Fibroblast of pulmonary artery (primary cell): ENCODE measurements at places on chromosomes 5 and 9.

DNA sequence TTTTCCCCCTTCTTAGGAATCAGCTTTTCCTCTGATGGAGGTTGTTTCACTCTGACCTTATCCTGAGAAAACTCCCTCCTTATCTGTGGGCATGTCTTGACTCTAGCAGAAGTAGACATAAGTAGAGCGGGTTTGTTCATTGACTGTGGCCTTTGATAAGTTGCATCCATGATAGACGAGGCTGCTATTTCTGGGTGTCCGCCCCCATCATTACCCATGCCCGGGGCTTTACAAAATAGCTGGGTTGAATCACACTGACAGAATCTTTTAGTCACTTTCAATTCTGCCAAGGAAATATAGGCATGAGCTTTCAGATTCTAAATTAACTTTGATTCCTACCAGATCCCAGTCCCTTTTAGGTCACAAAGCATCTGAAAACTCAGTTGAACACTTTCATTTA is 223.8 kb downstream of the SEC61B start:
- DNase-seq = no peak

DNA sequence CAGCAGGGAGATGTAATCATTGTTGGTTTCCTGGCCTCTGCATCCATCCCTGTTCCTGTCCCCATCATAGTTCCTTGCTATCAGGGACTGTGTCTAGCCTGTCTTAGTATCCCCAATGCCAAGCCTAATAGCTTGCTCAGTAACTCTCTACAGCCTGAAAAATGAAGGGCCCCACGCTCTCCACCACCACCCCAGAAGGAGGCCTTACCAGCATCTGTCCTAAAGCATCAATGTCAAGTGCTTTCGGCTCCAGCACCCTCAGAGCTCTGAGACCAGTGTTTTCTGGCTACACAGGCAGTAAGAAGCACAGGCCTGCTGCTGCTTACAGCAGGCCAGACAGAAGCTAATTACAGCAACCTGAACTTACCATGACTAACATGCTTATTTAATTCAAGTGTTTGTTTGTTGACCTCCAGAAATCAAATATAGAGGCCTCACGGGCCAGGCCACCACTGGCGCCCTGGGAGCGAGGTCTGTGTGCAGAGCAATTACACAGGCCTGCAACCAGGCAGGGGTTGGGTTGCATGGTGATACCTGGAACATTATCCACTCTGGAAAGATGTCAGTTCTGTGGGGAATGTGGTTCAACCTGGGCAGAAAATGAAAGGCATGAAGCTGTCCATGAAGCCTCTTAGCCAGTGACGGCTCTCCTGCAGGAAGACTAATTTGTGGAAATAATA is 124.3 kb downstream of the SLC1A3 start:
- no peak for DNase-seq

GRCh38 chr5:58362135-58362534 is 97.8 kb downstream of the PLK2 start:
- DNase-seq = no peak

DNA sequence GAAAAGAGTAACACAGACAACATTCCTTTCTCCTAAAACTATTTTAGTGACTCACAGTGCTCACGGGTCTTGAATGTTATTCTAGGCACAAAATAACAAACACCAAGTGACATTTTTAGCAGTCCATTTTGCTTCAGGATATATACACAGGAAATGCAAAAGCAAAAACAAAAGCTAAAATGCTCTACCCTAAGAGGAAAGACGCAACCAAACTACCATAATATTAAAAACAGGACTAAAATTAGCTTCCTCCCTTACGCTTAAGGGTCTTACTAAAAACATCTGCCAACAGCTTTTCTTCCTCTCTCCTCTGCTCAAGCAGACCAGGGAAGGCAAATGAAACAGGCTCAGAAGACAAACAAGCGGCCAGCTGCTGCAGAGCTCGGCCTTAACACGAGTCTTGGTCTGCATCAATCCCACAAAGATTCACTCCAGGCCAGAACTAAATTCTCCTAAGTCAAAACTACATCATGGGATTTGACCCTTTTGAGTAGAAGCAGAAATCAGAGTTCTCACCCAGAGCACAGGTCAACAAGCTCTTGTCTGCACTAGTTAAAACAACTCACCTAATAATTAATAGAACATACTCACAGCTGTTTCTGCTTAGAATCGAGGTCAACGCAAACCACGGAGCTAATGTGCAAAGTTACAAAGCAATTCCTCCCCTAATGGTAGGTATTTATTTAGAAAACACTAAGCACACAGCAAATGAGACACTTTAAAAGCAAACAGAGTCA is 62.3 kb downstream of the RAPGEF1 start:
- peak; percentile 77 for DNase-seq

- no peak for DNase-seq
Measured at GRCh38 chr9:74361508-74361907, 135.6 kb upstream of the RORB start.

DNA sequence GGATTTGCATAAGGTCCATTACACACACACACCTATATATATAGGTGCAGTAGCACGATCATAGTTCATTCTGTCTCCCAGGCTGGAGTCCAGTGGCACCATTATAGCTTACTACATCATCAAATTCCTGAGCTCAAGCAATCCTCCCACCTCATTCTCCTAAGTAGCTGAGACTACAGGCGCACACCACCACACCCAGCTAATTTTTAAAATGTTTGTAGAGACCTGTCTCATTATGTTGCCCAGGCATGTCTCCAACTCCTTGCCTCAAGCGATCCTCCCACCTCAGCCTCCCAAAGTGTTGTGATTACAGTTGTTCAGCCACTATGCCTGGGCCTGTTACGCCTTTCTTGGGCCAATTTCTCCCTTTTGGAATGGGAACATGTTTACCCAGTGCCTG is 39.7 kb downstream of the DNAJB5 start:
- no peak for DNase-seq

GRCh38 chr5:157944077-157944633 is 85.2 kb upstream of the CLINT1 start:
- no peak for DNase-seq

DNA sequence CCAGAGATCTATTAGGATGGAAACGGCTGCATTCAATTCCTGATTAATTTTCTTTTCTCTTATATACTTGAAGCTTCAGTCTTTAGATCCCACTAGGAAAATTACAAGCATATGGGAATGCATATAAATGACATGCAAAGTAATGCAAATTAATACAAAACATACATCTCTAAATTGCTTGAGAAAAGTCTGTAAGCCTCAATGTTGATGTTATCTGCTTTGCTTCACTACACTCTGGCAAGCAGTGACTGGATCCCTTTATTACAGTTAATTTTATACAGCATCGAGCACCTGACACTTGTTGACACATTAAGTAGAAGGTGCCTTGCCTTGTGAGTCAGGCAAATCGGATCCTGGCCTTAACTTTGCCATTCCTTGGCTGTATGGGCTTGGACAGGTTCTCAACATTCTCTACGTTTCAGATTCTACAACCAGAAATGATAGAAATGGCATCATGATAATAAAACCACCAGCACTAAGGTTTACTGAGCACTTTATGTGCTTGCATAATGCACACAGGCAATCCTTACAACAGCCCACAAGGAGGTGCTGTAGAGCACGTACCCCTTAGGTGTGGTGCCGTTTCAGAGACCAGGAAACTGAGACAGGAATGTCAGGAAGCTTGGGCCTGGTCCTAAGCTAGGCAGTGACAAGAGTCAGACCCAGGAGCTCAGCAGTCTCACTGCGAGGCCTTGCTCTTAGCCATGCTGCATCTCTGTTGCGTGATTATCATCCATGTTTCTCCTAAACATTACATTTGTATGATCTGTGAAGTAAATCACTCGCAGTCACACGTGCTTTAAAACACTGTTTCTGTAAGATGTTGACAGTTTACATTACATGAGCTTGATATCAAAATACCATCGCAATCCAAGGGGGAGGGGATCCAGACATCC is 2.7 kb downstream of the GCNT4 start:
- peak; percentile 74 for DNase-seq

- DNase-seq = no peak
Measured at GRCh38 chr5:97102010-97102470, 40.4 kb downstream of the LIX1 start.

DNA sequence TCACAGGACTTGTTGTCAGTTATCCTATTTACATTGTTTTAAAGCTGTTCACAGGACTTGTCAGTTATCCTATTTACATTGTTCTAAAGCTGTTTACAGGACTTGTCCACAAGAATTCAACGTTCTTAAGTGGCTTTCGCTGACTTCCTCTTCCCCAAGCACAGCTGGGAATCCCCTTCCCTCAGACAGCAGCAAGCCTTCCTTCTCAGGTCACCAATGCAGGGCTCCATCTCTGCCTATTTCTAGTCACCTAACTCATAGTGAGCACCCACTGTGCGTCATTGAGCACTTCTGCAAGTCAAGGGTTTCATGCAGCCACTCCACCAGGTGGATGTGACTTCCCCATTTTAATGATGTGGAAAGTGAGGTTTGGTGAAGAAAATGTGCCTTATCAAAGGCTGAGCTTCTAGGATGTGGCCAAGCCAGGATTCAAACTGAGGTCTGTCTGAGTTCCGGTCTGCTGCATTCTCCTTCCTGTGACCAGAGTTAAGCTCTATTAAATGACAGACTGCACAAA is 109.8 kb upstream of the ZNF462 start:
- DNase-seq = no peak

DNA sequence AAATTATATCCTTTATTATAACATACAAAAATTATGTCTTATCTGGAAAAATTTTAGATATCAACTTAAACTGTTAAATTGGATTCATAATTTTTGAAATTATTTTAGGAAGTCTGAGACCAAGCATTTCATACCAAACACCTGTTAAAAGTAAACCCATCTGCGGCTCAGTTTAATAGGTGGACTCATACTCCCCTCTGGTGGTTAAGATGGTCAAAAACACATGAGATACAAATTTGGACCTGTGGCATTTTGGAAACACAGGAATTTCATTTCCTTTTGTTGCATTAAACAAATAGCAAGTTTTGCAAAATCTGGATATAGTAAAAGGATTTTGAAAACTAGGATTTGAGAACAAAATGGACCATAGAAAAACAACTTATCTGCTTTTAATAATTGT is 53.7 kb downstream of the RGMB start:
- peak; percentile 73 for DNase-seq

DNA sequence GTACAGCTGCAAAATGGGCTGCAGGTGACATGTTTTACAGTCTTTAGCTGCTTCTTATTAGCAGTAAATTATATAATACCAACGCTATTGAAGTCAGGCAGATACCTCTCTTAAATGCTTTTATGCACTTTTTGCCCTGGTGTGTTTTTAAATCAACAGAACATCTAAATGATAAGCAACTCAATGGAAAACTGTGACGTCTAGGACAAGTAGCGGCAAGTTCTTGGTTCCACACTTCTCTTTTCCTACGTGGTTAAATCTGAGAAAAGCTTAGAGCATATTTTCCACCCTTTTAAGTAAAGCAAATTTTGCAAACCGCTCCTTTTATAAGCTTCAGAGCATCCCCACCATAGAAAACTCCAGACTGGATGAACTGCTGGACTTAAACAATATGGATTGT is 58.1 kb downstream of the CEMIP2 start:
- no peak for DNase-seq

- DNase-seq = no peak
Measured at GRCh38 chr9:38029915-38030638, 39.0 kb downstream of the SHB start.

DNA sequence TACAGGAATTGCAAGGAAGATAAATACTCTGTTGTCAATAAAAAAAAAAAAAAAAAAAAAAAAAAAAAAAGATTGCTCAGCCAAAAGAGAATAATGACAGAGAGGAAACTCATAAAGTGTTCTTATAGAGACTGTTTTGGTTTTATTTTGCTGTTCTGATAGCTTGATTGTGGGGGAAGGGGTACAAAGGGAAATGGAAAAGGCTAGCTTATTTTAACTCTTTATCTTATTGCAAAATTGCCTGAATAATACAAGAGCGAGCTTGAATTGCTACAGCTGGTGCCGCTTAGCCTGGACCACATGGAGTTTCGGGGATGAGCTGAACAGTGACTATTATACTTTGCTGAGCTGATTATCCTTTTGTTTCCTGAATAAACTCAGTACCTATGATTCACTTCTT is 31.0 kb upstream of the SHISAL2B start:
- no peak for DNase-seq

DNA sequence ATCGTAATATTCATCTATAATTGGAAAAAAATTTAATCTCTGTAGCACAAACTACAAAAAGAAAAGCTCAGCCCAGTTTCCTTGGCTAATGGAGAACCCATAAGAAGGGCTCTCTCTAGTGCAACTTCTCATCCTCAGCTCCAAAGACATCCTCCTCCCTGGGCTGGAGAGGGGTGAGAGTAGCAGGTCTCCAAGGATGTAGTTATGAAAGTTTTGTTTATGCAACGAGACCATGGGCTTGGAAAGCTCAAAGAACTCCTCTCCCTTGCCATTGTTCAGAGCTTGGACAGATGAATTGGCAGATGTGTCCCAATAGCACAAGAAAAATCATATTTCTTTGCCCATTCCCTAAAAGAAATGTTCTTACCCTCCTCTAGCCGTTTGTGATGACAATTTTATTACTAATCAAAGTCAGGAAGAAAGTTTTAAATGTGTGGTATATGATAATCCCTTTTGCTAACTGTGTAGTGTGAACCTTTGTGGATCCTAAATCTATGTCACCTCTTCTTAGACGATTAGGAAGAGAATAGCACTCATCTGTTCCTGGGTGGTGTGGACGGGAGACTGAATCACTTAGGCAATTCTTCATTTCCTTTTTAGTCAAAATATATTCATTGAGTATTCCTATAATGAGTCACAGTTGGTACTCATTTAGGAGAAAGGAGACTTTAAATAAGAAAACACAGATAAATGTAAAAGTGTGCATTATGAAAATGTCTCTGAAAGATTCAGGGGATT is 52.2 kb downstream of the GARNL3 start:
- DNase-seq = no peak

- no peak for DNase-seq
Measured at GRCh38 chr9:132885720-132886333, 7.1 kb downstream of the SPACA9 start.

- peak; percentile 66 for DNase-seq
Measured at GRCh38 chr5:9351546-9351945, 194.3 kb downstream of the SEMA5A start.

DNA sequence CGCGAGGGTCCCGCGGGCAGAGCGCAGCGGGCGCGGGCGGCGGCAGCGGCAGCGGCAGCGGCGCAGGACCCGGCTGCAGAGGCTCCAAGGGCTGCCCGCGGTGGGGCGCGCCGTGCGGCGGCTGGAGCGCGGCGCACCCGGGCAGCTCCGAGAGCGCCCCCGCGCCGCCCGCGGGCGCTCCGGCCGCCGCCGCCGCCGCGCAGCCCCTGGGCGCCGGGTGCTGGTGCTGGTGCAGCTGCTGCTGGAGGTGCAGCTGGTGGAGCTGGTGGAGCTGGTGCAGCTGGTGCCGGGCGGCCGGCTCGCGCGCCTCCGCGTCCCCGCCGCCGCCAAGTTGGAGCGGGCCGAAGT is 644 bp downstream of the IER5L start:
- DNase-seq = no peak

- no peak for DNase-seq
Measured at GRCh38 chr5:52789851-52790250, 2.1 kb downstream of the ITGA1 start.

GRCh38 chr9:76374783-76375559 is 19.3 kb downstream of the RFK start:
- DNase-seq = peak; percentile 92
